Iris pigment epithelial cell (primary cell): ENCODE measurements at places on chromosomes 5 and 9.
A peak's percentile ranks its signal among the peaks of the same experiment; 100 is the strongest.

DNA sequence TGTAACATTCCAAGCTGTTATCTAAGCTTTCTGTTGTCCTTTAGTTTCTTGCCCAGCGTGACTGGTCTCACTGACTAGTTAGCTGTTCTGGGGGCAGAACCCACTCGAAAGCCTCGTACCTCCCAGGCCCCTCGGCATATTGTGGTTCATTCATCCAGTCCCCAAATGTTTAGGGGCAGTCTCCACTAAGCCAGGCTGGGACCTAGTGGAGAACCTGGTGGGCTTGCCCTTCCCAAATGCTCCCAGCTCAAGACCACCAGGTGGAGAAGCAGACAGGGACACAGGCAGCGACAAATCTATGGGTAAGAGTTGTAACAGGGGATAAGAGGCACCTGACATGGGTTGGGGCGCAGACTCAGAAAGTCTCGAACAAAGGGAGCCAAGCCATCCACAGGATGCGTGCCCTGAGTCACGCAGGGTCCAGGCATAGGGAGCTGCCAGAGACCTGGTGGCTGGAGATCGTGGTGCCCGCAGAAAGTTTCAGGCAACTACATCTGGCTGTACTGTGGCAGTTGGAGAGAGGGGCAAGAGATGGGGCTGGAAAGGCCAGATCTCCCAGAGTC is 851 bp upstream of the EEIG1 start:
- no peak for DNase-seq

- no peak for DNase-seq
Measured at GRCh38 chr5:52334367-52334766, 453.3 kb upstream of the ITGA1 start.

DNA sequence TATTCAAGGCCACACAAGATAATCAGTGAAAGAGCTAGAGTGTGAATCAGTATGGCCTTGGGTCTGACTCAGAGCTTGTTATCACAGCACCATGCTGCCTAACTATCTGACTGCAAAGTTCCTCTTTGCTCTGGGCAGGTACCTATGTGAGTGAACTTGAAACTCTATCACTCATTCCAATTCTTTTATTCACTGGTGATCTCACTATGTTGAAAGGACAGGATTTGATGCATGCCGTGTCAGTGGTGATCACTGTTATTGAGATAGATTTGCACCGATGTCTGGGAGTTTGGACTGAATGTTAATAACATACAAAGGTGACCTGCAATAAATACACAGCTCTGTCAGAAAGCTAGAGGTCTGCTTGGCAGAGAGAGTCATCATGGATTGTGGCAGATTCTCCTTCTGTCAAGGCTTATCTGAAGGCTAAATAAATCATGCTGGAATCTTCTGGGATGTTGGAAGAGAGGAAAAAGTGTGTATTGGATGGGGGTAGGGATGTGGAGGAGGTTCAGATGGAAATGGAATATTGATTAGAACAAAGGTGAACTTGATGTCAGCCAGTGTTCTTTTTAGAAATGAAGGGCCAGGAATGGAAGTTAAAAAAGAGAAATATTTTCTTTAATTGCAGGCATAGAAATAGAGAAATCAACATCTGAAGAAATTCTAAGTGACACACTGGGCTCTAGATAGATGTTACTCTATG is 91.8 kb upstream of the TNC start:
- peak; percentile 64 for DNase-seq

- no peak for DNase-seq
Measured at GRCh38 chr9:76630916-76631315, 133.3 kb upstream of the PCA3 start.

DNA sequence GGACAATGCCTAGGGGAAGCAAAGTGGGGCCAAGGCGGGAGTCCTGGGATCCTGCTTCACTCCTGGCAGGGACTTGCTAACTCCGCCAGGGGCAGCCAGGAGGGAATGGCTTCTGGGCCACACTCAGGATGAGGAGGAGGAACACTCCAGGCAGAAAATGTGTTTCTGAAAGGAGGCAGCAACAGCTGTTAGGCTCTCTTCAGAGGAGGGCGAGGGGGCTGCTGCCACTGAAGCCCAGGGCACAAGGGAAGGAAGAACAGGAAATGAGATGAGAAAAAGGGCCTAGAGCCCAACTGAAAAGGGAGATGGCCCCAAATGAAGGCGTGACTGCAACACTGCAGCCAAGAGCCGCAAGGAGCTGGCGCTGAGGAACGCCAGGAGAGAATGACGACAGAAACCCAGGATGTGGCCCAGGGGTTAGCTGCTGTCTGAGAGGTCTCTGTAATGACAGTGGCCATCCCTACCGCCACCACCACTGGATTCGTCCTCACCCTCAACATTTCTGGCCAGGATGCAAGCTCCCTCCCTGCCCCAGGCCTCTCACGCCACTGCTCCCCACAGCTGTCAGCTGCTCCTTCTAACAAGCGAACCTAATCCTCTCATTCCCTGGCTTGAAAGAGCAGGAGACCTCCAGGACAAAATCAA is 15.8 kb downstream of the PSMB7 start:
- no peak for DNase-seq

- DNase-seq = no peak
Measured at GRCh38 chr9:114811966-114812636, 6.3 kb upstream of the TNFSF15 start.

DNA sequence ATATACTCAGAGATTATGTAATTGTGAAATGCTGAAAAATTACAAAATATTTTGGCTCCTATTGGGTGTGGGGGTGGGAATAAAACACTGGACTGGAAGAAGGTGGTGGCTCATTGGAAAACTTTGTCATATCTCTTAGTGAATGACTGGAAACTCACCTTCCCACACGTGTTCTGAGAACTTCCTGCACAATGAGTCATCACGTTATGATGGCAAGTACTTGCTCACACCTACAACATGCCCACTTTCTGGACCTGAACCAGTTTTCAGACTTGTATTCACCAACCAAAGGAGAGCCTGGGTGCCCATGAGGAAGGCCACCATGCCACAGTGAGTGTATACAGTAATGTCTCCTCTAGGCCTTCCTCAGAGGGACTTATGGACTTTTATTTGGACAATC is 294.8 kb downstream of the ASTN2 start:
- no peak for DNase-seq

GRCh38 chr5:56813302-56813701 is 2.0 kb upstream of the MAP3K1 start:
- DNase-seq = no peak

DNA sequence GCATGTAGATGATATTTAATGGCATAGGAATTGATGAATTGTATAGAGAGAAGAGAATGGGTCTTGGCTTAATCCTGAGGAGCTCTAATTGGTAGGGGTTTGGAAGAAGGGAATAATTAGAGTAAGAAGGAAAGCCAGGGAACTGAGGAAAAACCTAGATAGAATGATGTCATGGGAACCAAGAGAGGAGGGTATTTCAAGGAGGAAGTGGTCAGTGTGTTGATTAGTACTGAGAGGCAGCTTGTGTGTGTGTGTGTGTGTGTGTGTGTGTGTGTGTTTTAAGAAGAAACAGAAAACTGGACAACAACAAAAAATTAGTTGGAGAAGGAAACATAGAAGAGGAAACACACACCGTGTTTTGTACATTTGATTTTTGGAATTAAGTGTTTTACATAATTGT is 42.8 kb downstream of the MAST4 start:
- DNase-seq = no peak

- peak; percentile 62 for DNase-seq
Measured at GRCh38 chr5:165616490-165617405, 2111.3 kb downstream of the MAT2B start.

DNA sequence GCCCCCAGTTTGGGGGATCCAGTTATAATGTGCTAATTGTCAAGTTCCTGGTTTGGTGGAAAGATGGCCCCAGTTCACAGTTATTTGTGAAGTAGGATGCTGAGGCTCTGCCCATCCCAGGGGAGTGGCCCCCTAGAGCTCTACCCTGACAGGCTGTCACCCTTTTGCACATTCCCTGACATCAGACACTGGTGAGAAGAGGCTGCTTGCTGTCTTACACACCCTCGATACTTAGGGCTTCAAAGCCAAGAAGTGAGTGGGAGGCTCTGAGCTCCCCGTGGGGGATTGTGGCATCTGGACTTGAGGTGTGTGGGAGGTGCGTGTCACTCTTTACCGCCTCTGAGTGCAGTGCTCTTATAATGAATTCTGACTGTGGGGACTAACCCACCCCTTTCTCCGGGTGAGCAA is 168.5 kb downstream of the DOCK2 start:
- DNase-seq = no peak
